Stimulated activated CD4-positive, alpha-beta T cell treated with anti-CD3 and anti-CD28 coated beads, Interleukin-1b, Interleukin-23, amount 100 ng/mL, for 48 hours (primary cell): ENCODE measurements at places on chromosomes 1 and 21.
A peak's percentile ranks its signal among the peaks of the same experiment; 100 is the strongest.

DNA sequence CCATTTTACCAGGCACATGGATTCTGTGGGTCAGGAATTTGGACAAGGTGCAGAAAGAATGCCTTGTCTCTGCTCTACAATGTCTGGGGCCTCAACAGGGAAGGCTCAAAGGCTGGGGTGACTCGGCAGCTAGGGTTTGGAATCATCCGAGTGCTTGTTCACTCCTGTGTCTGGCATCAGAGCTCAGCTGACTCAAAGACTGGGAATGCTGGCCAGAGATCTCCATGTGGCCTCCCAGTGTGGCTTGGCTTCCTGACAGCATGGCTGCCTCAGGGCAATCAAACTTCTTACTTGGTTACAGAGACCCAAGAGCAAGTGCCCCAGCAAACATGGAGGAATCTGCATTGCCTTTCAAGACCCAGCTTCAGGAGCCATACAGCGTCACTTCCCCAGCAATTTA is 110.5 kb downstream of the TOMM20 start:
- DNase-seq = no peak

DNA sequence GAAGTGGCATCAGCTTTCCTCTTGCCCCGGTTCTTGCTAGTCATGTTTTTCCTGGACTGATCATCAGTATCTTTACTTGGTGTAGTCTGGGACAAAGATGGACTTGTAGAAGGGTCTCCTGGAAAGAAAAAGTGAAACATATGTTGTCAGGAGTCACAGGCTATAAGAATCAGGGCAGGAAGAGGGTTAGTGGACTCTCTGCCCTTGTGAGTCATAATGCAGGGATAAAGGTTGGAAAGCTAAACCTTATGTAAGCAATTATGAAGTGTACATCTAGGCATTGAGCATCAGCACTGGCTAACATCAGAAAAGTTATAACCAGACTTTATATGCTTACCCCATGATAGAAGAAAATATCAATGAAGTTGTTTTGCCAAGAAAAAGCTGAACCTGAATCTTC is 51.2 kb downstream of the XKR8 start:
- no peak for DNase-seq

GRCh38 chr1:168863772-168864171 is 134.8 kb upstream of the DPT start:
- DNase-seq = no peak

DNA sequence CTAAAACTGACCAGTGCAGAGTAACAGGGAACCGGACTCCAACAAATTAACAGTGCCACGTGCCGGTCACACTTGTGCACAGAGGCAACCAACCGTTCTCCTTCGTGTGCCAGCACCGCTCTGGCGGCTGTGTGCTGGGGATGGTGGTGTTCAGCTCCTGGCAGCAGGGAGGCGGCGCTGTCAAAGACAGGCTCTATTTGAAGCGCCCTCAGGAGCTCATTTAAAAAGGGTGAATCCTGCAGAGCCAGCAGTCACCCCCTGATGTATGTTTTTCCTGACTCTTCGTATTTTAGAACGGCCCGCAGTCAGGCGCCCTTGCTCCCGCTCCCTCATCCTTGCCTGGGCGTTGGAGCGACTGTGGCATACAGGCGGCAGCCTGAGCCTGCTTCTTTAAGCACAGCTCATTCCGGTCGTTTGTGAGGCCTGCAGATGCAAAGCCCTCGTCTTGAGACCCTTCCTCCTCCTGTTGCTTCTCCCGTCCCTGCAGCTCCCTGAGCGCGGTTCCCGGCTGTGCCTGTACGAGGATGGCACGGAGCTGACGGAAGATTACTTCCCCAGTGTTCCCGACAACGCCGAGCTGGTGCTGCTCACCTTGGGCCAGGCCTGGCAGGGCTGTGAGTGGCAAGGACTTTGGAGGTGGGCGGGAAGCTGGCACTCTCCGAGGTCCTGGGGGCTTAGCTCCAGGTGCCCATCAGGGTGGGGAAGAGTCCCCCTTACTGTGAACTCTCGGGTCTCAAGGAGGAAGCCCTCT is 1.1 kb downstream of the DFFB start:
- peak; percentile 13 for DNase-seq

DNA sequence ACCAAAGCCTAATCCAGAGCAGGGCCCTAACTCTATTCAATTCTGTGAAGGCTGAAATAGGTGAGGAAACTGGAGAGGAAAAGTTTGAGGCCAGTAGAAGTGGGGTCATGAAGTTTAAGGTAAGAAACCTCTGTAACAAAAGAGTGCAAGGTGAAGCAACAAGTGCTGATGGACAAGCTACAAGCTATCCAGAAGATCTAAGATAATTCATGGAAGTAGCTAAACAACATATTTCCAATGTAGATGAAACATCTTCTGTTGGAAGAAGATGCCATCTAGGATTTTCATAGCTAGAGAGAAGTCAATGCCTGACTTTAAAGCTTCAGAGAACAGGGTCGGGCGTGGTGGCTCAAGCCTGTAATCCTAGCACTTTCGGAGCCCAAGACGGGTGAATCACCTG is 217.6 kb downstream of the GREM2 start:
- DNase-seq = no peak

DNA sequence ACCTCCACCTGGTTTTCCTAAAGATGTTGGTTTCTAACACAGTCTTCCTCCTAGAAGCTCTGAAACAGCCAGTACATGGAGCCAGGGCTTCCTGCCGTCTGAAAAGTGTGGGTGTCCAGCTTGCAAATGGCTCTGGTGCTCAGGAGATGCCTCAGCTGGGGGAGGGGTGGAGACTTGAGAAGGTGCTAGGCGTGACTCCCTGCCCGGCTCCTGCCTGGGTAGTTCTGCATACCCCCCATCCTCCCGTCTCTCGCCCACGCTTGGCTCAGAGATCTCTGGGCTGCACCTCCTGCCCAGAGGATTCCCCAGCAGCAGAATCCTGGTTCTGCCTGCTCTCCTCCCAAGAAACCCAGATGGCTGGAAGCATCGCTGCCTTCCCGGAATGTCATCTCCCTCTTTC is 16.9 kb downstream of the STUM start:
- DNase-seq = no peak

GRCh38 chr1:36740446-36740845 is 257.7 kb upstream of the CSF3R start:
- no peak for DNase-seq

DNA sequence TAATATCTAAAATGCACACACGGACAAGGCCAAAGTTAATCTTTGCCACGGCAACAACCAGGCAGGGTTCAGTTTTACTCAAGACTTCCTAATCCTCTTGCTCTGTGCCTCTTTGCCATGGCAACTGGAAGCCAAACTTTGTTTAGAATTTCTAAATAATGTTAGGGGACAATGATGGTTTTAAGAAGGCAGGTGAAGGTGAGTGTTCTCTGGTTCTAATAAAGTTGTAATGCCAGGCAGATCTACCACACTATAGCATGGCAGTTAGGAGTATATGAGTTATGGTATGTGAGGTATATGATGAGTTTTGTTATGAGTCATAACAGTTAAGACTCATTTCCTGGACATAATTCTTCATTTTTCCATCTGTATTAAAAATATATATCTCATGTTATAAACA is 2.7 kb downstream of the PTPRC start:
- DNase-seq = peak; percentile 39

- peak; percentile 54 for DNase-seq
Measured at GRCh38 chr1:8962812-8963530, 17.3 kb downstream of the CA6 start.

DNA sequence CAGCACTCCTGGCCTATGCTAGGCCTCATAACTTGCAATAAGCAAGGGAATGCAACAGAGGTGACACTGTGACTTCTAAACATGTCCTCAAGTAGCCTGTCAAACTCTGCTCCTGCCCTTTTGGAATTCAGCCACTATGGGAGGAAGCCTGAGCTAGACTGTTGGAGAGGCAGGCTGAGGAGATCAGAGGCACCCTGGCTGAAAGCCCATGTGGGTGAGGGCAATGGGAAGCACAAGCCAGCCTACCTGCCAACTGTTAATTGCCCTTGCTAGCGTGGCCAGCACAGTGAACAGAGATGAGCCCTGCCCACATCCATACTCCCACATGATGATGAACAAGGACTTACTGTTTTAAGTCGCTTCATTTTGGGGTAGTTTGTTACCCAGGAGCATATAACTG is 17.7 kb downstream of the GNB1 start:
- no peak for DNase-seq

DNA sequence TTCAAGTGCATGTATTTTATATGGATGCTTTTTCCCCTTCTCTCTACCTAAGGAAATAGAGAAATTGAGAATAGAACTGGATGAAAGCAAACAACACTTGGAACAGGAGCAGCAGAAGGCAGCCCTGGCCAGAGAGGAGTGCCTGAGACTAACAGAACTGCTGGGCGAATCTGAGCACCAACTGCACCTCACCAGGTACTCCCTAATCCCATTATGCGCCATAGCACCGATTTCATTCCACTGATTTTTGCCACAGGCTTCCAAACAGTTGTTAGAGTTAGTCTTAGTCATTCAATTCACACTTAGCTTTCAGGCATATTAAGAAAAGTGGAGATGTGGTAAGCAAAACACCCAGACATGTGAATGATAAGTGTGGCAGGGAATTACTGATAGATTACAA is 122.8 kb downstream of the SDCCAG8 start:
- no peak for DNase-seq

- no peak for DNase-seq
Measured at GRCh38 chr1:32749771-32750170, 47.2 kb upstream of the SYNC start.

DNA sequence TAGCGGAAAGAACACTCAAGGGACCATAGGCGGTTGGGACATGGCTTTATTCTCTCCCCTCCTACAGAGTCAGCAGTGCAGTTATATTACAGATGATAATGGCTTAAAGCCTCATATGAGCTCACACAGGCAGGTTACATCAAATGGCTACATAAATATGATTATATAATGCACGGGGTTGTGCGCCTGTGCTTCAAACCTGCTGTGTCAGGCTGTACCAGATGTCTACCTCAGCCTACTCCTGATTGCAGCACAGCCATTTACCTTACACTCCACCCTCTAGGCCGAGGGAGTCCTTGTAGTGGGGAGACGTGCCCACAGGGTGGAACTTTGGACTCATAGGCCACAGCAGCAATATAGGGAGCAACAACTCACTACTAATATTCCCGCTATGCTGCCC is 16.4 kb upstream of the TBX19 start:
- DNase-seq = no peak

DNA sequence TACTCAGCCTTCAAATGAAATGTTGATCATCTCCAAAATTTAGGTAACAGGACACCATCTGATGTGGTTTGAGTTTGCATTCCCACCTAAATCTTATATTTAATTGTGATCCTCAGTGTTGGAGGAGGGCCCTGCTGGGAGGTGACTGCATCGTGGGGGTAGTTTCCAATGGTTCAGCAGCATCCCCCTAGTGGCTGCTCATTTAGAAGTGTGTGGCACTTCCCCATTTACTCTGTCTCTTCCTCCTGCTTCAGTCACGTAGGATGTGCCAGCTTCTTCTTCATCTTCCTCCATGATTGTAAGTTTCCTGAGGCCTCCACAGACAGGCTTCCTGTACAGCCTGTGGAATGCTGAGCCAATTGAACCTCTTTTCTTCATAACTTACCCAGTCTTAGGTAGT is 731.2 kb downstream of the USP25 start:
- DNase-seq = no peak

DNA sequence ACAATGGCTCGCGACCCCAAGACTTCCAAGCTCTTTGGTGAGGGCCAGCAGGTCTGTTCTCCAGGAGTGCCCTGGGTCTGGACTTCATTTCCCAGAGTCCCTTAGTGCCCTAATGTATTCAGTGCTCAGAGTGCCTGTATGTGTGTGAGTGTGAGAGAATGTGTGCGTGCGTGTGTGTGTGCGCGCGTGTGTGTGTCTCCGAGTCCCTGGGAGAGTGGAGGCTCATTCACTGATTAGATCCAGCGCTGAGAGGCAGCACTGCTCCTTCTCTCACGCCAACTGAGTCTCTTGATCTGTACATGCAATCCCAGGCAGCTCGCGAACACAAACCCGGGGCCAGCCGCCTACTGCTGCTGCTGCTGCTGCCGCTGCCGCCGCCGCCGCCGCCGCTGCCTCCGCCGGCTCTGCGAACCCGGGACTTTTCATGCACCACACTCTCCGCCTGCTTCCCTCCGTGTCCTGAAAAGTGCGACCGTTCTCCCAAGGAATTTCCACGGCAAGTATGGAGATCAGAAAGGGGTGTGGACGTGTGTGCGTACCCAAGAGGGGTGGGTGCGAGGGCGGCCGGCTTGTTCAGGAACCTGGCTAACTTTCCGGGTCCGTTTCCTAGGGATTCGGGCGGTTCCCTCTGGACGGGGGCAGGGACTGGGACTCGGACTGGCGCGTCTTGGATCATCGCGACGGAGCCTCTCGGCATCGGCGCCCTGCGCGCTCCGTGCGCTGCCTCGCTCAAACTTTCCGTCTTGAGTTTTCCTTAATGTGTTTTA is at the start of gene RNF220:
Gene RNF220, plus strand, starts transcription at position 225 of the 767 bp plus-strand sequence.
- DNase-seq = peak; percentile 34

DNA sequence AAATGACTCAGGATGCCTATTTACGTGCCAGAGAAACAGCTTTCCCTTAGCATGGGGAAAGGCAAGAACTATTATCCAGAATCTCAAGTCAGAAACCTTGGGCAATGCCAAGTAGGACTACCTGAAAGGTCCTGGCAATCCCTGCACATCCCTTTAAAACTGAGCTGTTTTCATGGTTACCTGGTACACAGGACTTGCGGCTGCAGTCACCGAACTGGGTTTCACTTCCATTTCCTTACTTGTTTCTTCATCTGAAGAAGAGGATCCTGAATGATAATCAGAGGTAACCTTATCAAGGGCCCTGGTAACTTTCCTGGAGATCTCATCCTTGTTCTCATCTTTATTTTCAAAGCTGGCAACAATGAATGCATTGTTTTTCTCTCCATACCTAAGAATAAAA is 14.3 kb downstream of the BTG3 start:
- no peak for DNase-seq

GRCh38 chr1:63635681-63636080 is 42.5 kb downstream of the PGM1 start:
- DNase-seq = no peak

- no peak for DNase-seq
Measured at GRCh38 chr1:162036163-162036562, 12.5 kb upstream of the OLFML2B start.

DNA sequence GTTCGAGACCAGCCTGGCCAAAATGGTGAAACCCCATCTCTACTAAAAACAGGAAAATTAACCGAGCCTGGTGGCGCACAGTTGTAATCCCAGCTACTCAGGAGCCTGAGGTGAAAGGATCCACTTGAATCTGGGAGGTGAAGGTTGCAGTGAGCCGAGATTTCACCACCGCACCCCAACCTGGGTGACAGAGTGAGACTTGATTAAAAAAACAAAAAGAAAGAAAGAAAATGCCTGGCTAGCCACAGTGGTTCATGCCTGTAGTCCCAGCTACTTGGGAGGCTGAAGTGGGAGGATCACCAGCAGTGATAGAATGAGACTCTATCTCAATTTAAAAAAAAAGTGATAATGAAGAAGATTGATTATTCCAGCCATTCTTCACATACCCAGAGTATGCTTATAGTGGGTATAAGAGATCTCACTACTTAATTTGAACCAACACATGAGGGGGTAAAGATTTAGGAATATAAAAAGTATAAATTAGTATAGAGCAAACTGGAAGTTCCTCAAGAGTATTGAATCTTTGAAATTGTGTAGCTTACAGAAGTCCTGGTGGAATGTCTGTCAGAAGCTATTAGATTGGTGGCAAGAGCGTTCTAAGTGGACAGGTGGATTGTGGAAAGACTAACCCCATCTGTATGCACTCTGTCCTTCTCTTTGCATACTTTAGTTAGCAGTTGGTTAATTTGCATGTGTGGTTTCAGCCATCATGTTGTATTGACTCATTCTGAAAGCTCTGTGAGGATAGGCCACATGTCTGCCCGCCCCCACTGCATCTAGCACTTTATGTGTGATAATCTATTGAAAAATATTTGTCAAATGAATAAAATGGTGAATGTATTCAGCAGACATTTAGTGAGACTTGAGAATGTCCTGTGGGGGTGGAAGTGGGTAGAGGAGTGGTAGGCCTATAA is 25.0 kb downstream of the RLF start:
- DNase-seq = peak; percentile 61
